Stimulated activated CD8-positive, alpha-beta memory T cell treated with anti-CD3 and anti-CD28 coated beads, Interleukin-15, amount 100 ng/mL, for 24 hours (primary cell): ENCODE measurements at places on chromosomes 16 and 17.

DNA sequence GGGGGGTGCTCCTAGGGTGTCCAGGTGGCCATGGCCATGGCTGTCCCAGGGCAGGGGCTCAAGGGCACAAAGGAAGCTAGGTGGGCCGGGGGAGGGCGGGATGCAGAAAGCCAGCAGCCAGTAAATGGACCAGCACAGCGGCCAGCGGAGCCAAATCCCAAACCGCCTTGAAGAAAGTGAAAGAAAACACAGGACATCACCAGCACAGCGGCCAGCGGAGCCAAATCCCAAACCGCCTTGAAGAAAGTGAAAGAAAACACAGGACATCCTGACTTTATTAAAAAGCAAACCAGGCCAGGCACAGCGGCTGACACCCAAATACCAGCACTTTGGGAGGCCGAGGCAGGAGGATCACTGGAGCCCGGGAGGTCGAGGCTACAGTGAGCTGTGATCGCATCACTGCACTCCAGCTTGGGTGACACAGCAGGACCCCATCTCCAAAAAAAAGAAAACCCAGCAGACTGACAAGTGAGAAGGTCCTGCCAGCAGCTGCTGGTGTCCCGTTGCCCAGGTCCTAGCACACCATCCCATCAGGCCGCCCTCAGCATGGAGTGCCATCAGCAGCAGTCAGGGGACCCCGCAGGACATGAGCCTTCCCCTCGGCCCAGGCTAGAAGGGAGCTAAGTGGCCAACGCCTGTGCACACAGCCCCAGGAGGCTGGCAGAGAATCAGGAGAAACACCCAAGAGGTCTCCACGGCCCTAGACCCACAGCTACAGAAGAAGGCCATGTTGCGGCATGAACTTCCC lies 17.0 kb downstream of the SLC38A10 start:
- DNase-seq, result no peak

GRCh38 chr17:3951420-3951819 lies 12.8 kb downstream of the ATP2A3 start:
- no peak for DNase-seq

- no peak for DNase-seq
Observed at GRCh38 chr16:24980077-24980793, 34.9 kb downstream of the ARHGAP17 start.

DNA sequence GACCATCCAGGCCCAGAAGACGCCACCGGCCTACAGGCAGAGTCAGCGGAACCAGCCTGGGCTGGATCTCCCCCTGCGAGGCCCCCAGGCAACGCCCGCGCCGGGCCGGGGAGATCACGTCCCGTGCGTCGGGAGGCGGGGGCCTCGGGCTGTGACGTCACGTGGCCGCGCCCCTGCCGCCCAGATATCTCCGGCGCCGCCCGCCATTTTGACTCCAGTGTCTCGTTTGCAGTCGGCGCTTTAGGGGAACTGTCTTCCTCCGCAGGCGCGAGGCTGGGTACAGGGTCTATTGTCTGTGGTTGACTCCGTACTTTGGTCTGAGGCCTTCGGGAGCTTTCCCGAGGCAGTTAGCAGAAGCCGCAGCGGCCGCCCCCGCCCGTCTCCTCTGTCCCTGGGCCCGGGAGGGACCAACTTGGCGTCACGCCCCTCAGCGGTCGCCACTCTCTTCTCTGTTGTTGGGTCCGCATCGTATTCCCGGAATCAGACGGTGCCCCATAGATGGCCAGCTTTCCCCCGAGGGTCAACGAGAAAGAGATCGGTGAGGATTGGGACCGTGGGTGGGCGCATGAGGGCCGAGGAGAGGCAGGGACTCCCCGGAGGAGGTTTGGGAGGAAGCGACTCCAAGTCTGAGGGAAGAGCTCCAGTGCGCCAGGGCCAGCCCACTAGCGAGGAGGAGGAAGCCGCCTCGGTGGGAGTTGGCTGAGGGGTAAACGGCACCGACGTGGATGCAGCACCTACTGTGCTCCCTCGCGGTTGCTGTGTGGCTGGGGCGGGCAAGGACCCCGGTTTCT lies at the start of gene WSB1:
Gene WSB1, plus strand, starts transcription at position 217 of the 791 bp plus-strand sequence. Its CDS starts 282 bp downstream, at position 499.
- peak; percentile 84 for DNase-seq

- no peak for DNase-seq
Observed at GRCh38 chr17:45288825-45289224, 26.9 kb upstream of the SPATA32 start.

DNA sequence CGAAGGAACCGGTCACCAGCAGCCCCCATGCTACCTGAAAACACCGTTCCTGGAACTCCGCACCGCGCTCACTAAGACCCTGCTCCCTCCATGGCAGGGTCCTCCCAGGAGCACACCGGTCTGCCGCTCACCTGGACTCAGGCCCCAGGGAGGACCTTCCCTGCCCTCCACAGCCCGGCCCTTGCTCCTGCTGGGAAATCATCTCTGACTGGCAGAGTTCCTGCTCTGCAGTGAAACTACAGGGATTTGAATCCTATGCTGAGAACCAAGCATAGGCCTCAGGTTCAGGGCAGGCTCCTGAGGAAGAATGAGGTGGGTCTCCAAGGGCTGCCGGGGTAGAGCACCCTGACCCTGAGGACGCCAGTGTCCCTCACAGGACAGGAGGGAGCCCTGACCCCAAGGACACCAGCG lies 88.5 kb downstream of the KCNJ12 start:
- no peak for DNase-seq

DNA sequence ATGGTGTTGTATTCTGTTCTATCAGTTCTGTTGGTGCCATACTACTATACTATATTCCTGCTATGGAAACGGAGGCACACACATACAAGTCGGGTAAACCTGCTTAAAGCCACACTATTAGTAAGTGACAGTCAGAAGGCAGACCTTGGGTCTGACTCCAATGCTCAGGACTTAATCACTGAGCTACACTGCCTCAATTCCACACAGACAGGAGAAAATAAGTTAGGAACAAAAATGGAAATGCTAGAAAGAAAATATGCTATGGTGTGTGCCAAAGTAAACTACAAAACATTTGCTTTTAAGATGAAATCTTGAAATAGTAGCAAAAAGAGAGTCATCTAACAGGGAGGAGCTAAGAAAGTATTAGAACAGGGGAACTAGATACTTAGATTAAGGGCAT lies 48.1 kb downstream of the MYO1D start:
- DNase-seq, result no peak

DNA sequence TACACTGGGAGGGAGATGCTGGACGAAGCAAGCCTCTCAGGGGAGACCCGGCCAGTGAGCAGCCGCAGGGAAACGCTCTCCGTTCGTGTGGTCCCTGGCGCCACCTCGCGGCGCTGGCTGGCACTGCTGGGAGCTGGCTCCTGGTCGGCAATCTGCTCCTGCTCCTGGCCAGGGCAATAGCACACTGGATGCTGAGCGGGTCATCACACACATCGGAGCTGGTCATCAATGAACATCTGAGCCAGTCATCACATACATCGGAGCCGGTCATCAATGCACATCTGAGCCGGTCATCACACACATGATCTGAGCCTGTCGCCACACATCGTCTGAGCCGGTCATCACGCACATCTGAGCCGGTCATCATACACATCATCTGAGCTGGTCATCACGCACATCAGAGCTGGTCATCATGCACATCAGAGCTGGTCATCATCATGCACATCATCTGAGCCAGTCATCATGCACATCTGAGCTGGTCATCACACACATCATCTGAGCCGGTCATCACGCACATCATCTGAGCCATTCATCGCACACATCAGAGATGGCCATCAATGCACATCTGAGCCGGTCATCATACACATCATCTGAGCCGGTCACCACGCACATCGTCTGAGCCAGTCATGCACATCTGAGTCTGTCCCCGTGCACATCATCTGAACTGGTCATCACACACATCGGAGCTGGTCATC lies 217.3 kb downstream of the RBFOX3 start:
- DNase-seq, result peak; percentile 59
